ENCODE measurements at places on chromosomes 11 and 22. TPM values are rescaled to one million over a fixed set of nuclear protein-coding genes. Genes with fewer than 3 reads are reported as not detected.

GRCh38 chr22:38348751-38349496 is 31.7 kb upstream of the CSNK1E start:
- DNase-seq = no peak

GRCh38 chr11:8792710-8793109 is 110.1 kb downstream of the RPL27A start:
- no peak for DNase-seq

DNA sequence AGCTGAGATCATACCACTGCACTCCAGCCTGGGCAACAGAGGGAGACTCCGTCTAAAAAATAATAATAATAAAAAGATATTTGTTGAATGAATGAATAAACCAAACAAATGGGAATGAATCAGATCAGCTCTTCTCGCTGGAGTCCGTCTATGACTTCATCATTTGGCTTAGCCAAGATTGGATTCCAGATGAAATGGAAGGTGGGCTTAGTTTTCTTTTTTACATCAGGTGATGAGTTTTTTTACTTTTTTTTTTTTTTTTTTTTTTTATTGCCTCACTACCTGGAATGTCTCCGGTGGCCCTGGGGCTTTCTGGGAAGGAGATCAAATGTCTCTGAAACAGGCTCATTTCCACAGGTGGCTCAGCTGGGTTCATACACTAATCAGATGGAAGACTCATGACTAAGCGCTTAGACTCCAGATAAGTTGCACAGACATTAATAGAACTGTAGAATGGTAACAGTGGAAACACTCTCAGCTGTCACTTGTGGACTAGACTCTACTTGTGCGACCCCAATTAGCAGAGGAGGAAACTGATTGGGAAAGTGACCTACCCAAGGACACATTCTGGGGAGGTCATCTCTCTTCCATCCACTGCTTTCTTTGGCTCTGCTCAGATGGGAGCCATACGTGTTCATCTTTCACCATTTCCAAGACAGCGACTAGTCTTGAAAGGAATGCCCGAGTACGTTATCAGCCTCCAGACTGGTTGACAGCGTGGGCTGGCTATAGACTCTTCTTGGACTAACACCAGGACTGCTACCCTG is 20.5 kb upstream of the RBFOX2 start:
- DNase-seq = no peak

GRCh38 chr22:30023099-30023660 is 57.1 kb upstream of the HORMAD2 start:
- DNase-seq = no peak

OMP gene
- total RNA-seq = not detected

OR2AG1 gene
- not detected for total RNA-seq

DERL3 gene
- total RNA-seq = 1.9 TPM

ISX gene
- not detected for total RNA-seq

Data from RPMI7951 (cell line).